ENCODE measurements at places on chromosomes 6 and 20.

DNA sequence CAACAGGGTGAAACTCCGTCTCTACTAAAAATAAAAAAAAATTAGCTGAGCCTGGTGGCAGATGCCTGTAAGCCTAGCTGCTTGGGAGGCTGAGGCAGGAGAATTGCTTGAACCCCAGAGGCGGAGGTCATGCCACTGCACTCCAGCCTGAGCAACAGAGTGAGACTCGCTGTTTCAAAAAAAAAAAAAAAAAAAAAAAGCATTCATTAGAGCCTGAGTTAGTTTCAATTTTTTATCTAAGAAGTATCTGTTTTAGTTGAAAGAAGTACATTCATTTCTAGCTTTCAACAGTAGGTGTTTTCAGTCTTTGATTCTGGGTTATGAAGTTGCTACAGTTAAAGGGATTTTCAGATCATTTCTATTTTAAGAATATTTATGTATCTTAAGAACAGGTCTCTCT lies 42.2 kb downstream of the ZNF292 start:
- no peak for DNase-seq

- no peak for DNase-seq
Observed at GRCh38 chr6:32803416-32803815, 13.4 kb downstream of the HLA-DOB start.

GRCh38 chr6:121055572-121056163 lies 278.6 kb downstream of the TBC1D32 start:
- DNase-seq = peak; percentile 25

GRCh38 chr6:99609905-99610489 lies 3.4 kb downstream of the PRDM13 start:
- DNase-seq = no peak

GRCh38 chr20:53390770-53391169 lies 202.9 kb downstream of the ZNF217 start:
- no peak for DNase-seq

GRCh38 chr20:62938105-62938888 lies at the start of gene GID8:
Gene GID8 (plus strand): TSS chr20:62938147. CDS start chr20:62941503, 3,356 bp downstream.
- DNase-seq = peak; percentile 51

- no peak for DNase-seq
Observed at GRCh38 chr6:73548458-73549446, 27.9 kb upstream of the EEF1A1 start.

GRCh38 chr20:34712525-34713192 lies 8.5 kb downstream of the TP53INP2 start:
- no peak for DNase-seq

Data from Daoy (cell line).